NCI-H510A (cell line): ENCODE measurements at places on chromosomes 2 and 18.
A peak's percentile ranks its signal among the peaks of the same experiment; 100 is the strongest.

DNA sequence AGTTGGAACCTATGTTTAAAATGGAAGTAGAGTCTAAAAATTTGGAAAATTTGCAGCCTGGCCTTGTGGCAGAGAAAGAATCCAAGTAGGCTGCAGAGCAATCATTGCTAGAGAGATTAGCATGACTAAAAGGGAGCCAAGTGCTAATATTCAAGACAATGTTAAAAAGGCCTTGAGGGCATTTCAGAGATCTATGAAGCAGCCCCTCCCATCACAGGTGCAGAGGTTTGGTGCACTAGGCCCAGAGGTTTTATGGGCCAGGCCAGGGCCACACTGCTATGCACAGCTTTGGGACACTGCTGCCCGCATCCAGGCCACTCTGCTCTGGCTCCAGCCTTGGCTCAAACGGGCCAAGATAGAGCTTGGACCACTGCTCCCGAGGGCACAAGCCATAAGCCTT is 6.7 kb upstream of the IL1A start:
- DNase-seq = no peak

- no peak for DNase-seq
Observed at GRCh38 chr2:140584471-140584870, 1546.3 kb downstream of the LRP1B start.

DNA sequence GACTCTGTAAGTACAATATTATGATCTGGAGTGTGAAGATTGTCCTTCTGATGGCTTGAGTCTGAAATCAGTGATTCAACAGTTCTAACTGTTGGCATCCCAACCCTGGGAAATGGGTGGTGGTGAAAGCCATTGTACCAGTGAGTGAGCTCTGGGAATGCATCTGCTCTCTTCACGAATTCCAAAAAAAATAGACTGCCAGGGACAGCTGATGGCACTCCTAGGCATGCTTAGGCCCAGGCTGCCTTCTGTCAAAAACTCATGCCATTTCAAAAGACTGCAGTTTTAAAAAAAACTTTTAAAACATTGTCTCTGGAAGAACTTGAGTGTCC is 20.3 kb downstream of the OXER1 start:
- no peak for DNase-seq

DNA sequence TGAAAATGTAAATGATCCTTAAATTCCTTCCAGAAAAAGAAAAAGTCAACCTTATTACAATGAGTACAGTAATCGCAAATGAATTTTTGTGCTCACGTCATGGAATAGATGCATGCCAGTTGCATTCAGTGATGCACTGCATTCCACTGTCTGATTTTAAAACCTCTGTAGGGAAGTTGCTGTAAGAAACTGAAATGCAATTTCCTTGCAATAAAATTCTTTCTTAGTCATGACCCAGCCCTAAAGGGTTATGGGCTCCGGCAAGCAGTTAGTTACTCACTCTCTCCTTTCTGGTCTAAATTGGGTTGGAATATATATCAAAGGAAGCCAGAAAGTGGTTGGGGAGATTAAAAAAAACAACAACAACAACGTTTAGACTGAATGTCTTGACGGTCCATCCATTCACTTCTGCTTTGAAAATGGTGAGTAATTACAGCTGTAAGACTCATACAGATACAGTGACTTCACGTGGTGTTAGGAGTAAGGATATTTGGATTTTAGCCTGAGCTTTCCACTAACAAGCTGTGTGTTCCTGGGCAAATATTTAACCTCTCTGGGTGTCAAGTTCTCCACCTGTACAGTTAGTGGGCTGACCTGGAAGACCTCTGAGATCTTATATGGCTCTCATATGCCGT is 8.6 kb upstream of the RND3 start:
- DNase-seq = no peak

- DNase-seq = no peak
Observed at GRCh38 chr2:64448041-64448426, 5.9 kb upstream of the LGALSL start.

DNA sequence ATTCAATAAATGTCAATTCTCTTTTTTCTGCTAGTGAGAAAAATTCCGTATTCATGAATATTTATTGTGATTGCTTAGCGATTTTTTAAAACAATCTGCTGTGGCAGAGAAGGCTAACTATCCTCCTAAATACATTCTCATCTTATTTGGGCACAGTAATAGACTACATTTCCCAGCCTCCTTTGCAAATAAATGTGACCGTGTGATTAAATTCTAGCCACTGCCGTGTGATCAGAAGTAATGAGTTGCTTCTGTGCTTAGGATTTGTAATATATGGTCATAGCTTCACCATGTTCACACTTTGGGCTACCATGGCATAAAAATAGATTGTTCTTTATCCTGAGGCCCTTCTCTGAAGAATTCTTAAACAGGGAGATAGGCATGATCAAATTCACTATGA is 179.6 kb downstream of the FAM124B start:
- no peak for DNase-seq

DNA sequence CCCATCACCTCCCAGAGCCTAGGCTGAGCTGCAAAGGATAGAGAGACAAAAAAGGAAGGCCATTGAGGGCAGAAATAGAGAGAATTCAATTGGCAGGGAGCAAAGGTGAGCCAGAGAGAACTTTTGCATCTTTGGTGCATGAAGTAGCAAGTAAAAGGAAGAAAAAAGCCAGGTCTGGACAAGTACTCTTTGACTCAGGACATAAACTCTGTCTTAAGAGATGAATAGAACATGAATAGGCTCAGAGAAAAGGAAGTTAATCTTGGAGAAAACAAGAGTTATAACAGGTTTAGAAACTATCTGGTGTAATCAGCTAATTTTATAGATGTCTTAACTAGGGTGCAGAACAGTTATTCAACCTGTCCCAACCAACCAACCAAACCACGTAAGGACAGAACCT is 95.2 kb downstream of the CNTNAP5 start:
- no peak for DNase-seq

DNA sequence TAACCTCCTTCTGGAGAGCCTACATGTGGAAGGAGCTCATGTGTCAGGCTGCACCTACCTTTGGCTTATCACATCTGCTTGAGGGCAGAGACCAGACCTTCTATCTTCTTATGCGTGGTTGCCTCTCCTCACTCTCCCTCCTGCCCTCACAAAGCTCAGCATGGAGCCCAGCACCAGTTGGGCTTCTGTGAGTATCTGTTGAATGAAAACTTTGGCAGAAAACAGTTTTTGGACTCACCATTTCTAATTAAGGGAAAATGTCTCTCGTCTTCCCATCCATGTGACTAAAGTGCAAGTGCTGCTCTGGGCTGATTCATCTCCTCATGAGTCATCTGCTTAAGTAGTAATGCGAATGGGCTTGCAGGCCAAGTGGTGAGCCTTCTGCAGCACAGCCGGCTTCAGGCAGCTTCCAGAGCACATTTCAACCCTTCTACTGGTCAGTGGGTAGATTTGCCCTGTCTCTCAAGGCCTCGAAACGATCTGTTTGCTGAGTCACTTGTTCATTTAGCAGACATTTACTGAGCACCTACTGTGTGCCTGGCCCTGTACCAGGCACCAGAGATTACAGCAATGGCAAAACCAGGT is 102.6 kb downstream of the VSNL1 start:
- no peak for DNase-seq

- DNase-seq = no peak
Observed at GRCh38 chr2:149899390-149899789, 311.8 kb upstream of the MMADHC start.

GRCh38 chr2:36634981-36635597 is 37.1 kb upstream of the FEZ2 start:
- no peak for DNase-seq

DNA sequence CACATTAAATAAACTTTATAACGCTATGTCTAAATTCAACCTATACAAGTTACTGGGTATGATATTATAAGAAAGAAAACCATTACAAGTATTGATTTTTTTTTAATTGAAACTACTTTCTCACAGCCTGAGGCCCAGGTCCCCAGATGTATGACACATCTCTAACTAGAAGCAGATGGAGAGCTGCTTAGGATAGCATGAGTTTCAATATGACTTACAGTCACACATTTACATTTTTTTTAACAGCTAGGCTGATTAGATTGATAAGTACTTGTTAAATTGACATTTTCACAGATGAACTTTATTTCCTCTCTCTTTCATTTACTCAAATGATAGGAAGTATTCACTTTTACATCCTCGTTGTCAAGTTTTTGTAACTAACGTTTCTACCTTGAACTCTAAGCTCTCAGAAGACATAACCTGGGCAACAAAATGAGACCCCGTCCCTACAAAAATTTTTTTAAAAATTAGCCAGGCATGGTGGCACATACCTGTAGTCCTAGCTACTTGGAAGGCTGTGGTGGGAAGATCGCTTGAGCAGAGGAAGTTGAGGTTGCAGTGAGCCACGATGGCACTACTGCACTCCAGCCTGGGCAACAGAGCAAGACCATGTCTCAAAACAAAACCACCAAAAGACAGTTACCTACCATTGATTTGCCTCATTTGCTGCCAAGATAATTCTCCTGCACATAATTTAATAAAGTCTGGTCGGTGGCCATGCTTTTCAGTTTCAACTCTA is 52.4 kb downstream of the STK39 start:
- DNase-seq = no peak

DNA sequence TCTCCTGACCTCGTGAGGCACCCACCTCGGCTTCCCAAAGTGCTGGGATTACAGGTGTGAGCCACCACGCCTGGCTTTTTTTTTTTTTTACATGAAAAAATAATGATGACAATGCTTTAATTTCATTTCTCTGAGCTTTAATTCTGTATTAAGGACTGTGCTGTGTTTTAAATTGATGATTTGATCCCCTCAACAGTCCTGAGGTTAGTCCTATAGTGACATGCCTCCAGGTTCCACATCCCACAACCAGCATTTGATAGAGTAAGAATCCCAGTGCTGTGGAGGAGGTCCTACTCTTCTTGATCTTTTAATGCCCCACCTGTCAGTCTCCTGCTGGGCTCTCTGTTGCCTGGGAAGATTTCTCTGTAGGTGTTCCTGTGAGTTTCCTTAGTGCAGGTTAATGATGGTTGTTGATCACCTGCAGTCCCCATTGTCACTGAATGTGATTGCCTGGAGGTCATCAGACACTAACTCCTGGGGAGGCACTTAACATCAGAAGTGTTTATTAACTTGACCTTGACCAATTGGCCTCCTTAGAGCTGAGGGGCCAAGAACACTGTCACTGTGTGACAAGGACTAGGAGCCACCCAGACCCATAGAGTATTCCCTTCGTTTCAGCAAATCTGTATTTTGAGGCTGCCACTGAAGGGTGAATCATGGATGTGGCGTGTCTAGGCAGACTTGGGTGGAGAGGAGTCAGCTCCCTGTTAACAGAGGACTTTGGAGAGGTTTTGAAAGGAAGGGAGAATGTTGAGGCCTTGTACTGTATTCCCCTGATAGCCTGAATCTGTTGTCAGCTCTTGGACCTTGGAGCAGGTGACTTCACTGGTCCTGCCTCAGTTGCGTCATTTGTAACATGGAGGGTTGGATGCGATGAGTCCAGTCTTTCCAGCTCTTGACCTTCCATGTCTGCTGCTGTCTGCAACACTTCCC is 11.5 kb downstream of the ASAP2 start:
- DNase-seq = no peak

DNA sequence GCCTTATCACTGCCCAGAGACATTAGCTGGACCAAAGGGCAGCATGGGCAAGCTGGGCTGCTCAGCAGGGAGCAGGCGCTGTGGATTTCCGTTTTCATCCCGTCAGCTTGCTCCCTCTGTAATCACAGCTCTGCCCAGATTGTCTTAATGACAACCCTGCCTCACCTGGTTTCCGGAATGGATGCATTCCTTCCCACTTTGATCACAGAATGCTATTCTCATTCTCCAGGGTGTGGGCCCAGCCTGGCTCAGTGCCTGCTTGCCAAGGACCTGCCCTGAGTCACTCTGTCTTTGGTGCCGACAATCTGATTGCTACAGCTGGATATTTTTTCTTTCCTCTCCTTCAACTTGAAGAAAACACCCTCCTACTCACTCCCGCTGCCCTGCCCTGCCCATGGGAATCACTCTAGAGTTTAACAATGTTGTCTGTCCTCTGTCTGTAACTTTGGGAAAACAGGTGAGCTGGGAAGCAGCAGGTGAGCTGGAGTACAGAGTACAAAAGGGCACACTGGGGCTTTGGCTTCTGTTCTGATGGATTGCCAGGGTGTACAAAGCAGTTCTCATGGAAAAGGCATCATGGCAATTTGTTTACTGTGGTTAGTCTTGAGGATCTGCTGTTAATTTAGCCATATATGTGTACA is 27.2 kb upstream of the FAM136A start:
- DNase-seq = peak; percentile 5

DNA sequence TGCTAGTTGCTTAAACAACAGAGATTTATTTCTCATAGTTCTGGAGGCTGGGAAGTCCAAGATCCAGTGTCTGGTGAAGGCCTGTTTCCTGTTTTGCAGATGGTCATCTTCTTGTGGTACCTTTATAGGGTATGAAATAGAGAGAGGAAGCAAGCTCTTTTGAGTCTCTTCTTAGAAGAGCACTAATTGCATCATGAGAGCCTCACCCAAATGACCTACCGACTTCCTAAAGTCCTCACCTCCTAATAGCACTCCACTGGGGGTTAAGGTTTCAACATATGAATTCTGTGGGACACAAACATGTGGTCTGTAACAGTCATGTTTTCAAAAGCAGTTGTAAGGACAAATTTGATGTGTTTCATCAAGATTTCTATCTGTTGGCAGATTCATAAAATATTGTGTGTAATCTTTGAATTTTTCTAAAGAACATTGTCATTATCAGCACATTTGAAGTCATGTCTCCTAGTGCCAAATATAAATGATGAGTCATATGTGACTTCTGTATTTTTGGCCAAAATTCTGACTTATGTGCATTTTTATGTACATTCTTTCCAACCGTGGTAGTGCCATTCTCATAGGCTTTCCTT is 45.3 kb downstream of the CD28 start:
- no peak for DNase-seq

- no peak for DNase-seq
Observed at GRCh38 chr2:36246320-36246990, 109.1 kb upstream of the CRIM1 start.
